ENCODE measurements at places on chromosomes 6 and 20.

GRCh38 chr6:108174371-108175175 is 8.8 kb downstream of the NR2E1 start:
- DNase-seq = peak; percentile 51

- DNase-seq = no peak
Measured at GRCh38 chr6:1400126-1400850, 10.9 kb downstream of the FOXF2 start.

DNA sequence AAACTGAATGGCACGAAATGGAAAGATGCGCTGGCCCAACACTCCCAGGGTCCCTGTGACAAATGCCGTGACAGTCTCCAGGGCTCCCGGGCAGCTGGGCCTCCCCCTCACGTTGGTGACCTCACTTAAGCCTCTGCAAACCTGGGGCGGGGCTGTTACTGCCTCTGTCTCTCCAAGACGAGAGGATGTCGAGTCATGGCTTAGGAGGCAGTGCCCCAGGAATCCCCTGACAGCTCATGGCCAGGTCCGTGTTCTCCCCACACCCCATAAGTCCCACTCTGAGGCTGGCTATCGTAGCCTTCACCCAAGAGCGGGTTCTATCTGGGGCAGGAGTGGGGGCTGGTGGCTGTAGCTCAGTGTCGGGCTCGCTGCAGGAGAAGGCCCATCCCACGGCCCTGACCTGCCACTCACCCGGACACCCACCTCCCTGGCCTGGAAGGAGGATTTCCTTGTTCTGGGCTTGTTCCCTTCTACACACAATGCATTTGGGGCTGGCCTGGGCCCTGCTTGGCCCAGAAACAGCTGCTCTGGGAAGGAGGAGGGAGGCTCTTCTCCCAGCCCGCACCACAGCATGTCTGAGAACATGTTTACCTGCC is 5.6 kb upstream of the RPS21 start:
- DNase-seq = no peak

DNA sequence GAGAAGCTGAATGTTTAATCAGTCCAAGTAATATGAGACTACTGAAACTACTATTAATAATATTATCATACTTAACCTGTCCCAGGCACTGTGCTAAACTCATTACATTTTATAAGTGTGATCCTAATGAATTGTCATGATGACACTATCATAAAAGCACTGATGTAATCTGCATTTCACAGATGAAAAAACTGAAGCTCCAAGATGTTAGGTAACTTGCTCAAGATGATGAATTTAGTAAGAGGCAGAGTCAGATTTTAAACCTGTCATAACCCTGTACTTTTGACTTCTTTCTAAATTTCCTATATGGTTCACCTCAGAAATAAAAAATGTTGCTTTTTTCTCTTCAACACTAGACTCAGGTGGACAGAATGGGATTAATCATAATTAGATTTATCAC is 237.6 kb downstream of the ALDH8A1 start:
- DNase-seq = no peak

DNA sequence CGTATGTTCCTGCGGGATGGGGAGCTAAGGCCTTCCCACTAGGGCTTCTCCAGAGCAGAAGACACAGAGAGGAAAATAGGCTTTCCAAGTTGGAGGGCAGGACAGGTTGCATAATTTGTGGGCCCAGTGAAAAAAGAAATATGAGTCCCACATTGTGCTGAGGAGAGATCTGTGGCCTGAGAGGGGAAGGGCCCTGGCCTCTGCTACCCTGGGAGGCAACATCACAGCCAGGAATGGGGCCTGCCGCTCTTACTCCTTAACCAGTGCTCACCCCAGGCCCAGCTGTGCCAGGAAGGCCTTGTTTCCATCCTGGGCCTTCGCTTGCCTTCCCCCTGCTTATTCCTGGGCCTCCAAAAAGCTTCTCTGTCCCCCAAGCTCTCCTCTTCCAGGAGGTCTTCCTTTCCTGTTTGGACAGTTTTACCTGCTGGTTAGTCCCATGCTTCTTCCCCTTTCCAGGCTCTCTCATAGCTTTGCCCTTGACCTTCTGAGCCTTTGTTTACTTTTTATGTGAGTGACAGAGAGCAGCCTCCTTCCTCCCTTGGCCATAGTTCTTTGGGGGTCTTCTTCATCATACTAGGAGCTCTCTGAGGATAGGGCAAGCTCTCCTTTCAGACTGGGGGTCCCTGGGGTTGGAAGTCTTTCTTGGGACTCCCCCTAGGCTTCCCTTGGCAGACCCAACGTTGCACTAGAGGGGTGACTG is 26.2 kb upstream of the VEGFA start:
- no peak for DNase-seq

DNA sequence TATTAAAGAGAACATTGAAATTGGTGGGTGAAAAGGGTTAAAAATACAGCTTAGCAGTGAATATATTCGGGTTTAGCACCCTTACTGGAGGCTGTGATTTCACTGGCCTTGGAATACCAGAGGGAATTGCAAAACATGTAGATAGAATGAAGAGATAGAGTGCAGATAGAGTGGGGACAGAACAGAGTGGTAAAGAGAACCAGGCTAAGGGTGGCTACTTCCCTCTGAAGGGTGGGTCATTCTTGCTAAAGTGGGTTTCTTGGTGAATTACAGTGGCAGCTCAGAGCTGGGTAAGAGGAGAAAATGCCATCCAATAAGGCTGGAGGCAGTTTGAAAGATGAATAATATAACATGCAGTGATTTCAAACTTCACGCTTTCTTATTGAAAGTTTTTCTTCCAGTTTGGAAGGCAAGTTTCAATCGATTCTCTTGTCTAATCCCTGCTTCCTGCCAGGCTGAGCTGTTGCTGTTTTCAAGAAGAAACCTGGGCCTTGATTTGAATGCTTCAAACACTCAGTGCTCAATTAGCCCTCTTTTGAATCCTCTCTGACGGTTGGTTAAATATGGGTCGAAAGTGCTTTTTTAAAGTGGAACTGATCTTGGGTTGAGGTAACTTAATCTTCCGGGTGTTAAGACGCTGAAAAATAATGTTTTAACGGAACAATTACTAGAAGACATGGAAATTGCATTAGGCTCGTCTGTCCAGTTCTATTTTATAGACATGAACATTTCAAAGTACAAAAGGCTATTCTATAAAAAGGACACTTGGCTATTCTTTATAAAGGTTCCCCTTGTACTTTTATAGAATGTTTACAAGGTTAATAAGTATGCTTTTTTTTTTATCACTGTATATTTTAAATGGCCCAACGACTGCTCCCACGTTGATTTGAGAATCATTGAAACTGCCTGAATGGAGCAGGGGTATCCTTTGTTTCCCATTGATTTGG is 203.3 kb downstream of the BCAS1 start:
- DNase-seq = peak; percentile 27

DNA sequence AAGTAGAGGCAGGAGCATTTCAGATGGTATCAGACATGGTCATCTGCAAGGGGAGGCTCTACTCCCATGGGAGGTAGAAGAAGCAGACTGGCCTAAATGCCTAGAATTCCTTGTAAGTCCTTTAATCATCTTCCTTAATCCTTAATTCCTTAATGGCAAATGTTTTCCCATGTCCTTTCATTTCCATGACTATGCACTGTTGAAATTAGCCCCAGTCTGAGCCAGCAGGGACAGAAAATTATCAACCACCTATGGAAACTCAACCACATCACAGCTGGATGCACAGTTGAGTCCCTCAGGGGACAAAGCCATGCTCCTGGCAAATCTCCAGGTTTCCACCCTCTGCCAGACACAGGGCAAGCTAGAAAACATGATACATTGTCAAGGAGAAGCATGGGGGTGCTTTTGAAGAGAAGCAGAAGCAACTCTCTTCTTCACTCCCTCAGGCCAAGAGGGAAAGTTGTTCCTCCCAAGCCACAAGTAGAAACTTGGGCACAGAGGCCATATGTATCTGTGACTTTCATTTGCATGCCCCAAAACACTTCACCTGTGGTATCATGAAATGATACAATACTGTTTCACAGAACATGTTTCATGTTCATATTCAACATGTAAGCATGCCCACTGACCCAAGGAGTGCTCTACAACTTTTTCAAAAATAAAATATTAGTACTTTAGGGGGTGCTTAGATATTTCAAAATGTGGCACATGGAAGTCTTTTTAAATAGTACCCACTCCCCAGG is 683.6 kb downstream of the KIF16B start:
- no peak for DNase-seq

DNA sequence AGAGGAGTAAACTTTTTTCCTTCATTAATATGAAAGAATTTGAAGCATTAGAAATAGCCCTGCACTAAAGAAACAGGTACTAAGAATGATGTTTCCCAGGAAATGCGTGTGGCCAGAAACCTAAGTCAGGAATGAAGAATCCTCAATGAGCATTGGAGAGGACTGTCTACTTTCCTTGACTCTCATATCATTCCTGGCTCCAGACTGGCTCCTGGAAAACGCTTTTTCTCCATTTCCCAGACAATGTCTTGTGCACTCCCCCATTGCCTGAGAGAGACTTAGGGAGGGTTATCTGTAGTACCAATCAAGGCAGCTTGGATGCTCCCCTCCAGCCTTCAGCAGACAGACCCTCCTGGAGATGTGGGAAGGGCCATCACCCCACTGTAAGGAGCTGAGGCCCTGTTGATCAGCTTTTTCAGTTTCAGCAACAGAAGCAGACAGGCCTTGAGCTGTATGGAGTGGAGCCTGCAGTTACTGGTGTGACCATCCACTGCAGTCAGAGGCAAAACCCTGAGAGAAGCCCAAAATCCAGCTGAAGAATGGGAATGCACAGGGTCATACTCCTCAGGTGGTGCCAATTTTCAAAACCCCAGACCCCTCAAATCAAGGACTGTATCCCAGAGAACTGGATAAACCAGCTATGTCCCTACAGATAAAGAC is 127.3 kb upstream of the NT5E start:
- no peak for DNase-seq

DNA sequence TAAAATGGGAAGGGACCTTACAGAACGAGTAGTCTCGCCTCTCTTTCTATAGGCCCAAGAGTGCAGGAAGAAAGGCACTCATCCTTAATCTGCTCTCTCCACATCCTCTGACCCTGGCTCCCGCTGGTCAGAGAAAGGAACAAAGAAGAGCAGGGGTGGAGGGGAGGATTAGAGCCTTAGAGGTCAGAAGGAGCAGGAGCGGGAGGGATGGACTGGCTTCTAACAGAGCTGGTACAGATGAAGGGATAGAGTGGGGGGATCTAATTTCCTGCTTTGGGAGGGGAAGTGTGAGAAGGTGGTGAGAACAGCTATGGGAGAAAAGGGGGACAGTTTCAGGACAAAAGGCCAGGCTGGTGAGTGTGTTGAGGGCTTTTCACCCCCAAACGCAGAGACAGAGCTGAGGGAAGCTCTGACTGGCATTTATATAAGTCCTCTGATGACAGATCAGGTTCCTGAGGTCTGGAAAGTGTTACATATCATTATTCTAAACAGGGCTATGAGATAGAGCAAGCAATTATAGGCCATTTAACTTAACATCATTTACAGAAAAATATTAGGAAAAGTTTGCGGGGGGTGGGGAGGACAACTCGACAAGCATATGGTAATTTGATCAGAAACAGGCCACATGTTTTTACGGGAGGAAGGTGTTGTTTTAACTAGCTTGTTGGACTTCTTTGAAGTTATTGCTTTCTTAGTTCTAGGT is 111.1 kb downstream of the FOXC1 start:
- DNase-seq = no peak

- peak; percentile 39 for DNase-seq
Measured at GRCh38 chr6:43368259-43369160, 937 bp downstream of the ZNF318 start.

- peak; percentile 93 for DNase-seq
Measured at GRCh38 chr6:108945681-108946159, 97.5 kb downstream of the ARMC2 start.

DNA sequence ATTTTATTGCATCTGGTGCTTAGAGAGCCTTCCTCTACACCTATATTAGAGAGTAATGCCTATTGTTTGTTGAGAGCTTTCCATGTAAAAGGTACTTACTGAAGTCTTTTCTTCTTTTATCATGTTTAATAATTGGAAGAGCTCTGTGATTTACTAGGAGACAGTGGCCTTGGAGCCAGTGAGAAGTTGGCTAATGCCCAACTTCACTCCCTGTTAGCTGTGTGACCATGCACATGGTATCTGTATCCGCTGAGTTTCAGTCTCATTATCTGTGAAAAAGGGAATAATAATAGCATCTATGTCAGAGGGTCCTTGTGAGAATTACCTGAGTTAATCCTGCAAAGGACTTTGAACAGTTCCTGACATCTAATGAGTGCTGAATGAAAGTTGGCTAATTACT is 105.0 kb downstream of the CD109 start:
- no peak for DNase-seq

DNA sequence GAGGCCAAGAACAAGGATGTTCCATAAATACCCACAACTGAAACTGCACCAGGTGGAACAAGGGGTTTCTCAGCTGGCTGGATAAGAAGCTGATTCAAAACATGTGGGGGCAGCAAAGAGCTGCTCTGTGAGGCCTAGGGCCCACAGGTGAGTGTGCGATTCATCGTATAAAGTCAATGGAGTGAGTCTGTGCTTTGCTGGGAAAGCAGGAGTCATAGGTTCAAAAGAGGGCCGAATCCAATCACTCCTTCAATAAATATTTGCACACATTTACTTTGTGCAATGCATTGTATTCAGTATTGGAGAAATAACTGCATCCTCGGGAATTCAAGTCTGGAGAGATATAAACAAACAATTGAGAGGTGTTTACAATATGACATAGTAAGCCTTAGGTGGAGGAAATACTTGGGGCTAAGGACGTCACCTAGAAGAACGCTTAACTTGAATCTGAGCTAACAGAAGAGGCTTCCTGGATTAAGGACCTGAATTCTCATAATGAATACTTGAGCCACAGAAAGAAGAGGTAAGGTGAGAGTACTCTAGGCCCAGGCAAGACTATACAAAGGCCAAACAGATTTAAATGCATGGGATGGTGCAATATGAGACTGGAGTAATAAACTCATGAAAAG is 83.7 kb upstream of the TMEM30A start:
- peak; percentile 33 for DNase-seq

GRCh38 chr6:107102414-107102805 is 12.9 kb downstream of the BEND3 start:
- no peak for DNase-seq

DNA sequence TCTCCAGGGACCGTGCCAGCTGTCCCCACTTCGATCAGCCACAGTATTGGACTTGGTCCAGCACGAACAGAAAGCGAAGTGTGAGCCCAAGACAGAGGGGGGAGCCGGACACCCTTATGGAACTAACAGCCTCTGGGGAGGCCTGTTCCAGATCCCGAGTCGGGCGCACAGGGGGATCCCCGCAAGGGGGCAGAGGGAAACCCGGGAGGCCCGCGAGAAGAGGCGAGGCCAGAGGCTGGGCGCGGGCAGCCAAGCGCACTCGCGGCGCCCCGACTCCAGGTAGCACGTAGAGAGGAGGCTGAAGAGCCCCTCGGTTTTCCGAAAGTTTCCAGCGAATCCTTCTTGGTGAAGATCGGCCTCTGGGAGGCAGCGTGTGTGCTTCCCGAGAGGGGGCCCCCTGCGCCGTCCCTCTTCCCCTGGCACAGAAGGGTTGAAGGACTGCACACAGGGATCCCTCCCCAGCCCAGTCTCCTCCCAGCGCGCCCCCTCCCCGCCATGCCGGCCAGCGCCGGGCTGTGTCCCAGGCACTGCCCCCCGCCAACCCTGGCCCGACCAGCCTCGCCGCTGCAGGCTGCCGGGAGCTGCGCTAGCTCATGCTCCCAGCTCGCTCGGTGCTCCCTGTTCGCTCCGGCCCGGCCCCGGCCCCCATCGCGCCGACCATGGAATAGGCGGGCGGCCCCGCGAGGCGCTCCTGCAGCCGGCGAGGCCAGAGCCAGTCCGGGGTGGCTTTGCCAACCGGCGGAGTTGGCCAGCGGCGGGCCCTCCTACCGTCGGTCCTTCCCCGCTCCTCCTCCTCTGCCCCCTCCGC is 577 bp upstream of the SLC24A3 start:
- DNase-seq = no peak

- peak; percentile 93 for DNase-seq
Measured at GRCh38 chr6:34657307-34657978, 39.1 kb downstream of the ILRUN start.

All from fibroblast of the aortic adventitia (primary cell).